NCI-H526 (cell line): ENCODE measurements at places on chromosomes 11 and 22.

DNA sequence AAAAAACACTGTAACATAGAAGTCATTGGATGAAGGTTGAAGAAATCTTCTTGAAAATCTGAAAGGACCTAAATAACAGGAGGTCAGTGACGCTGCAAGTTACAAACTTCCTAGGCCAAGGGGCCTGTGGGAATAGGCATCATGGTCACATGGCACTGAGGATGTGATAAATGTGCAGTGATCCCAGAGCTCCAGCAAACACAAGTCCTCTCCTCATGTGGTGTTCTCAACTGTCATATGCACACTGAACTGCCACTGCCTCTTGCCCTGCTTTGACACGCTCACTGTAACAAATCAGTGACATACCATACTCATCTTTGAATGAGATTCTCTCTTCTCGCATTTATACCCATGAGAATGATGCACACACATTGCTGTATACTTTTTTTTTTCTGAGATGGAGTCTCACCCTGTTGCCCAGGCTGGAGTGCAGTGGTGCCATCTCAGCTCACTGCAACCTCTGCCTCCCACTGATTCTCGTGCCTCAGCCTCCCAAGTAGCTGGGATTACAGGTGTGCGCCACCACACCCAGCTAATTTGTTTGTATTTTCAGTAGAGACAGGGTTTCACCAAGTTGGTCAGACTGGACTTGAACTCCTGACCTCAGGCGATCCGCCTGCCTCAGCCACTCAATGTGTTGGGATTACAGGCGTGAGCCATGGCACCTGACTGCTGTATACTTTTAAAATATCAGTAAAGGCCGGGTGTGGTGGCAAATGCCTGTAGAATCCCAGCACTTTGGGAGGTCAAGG lies 65.1 kb upstream of the YPEL1 start:
- DNase-seq, result no peak

DNA sequence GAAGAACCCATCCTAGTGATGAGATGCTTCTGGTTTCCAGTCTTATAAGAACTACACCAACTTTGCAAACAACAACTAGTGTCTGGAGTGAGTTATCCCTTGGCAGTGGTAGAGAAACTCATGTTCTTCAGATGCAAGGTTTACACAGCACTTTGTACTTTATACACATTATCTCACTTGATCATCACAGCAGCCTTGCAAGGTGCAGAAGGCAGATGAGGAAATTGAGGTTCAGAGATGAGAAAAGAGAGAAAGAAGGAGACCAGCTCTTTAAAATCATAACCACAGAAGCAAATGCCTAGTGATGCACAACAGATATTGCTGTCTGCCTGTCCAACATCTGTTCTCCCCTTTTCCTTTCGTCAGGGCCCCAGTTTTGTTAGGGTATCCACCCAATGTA lies 16.7 kb upstream of the CD44 start:
- no peak for DNase-seq

DNA sequence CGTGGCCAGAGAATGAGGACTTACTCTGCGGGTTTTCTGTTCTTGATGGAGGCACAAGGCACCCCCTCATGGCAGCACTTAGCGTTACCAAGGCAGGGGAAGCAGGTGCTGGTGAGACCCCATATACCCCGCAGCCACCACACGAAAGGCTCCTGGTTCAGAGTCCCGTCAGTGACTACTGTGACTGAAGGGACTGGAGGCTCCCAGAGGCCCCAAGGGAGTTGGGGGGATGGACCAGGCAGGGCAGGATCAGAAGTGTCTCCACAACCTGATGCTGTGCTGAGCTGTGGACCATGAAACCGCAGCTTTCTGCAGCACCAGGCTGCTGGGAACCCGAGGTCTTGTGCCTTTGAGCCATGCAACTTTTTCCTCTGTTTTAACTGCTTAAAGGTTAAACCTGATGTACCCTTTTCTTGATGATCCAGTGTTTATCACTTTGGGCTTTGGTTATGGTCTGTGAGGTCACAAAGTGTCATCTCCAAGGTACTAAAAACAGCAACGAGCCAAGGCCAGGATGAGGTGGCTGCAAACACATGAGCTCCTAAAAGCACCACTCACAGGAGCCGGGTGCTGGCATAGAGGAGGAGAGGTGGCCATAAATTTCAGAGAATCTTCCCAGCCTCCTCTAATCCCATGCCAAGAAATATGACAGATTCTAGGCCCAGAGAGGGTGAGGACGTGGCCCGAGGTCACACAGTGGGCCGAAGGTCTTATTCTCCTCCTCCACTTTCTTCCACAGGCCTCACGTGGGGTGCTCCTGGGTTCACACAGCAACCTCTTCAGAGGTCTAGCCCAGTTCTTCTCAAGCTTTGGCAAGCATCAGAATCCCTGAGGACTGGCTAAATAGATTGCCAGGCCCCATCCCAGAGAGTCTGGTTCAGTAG lies 4.2 kb upstream of the LRRC32 start:
- peak; percentile 57 for DNase-seq

DNA sequence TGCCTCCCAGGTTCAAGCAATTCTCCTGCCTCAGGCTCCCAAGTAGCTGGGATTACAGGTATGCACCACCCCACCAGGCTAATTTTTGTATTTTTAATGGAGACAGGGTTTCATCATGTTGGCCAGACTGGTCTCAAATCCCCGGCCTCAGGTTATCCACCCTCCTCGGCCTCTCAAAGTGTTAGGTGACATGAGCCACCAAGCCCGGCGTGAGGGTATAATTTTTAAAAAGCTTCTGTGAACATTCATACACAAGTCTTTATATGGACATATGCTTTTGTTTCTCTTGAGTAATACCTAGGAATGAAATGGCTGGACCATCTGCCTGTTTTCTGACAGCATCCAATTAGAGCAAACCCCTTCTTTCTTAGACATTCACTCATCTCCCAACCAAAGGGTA lies 14.3 kb upstream of the NAALAD2 start:
- no peak for DNase-seq

- DNase-seq, result no peak
These were observed 154.8 kb downstream of the APOL5 start for GRCh38 chr22:35872451-35872850.
